ENCODE measurements at places on chromosomes 7 and 10. TPM values are rescaled to one million over a fixed set of nuclear protein-coding genes. Genes with fewer than 3 reads are reported as not detected.
A peak's percentile ranks its signal among the peaks of the same experiment; 100 is the strongest.

The TMEM213 gene
- not detected for polyA plus RNA-seq

The SND1 gene
- 203 TPM for polyA plus RNA-seq

The TMEM184A gene
- polyA plus RNA-seq = 0.38 TPM

The CPXM2 gene
- polyA plus RNA-seq = 14.4 TPM

The CYP2W1 gene
- not detected for polyA plus RNA-seq

The VDAC2 gene
- polyA plus RNA-seq = 149 TPM

The CRPPA gene
- polyA plus RNA-seq = 0.39 TPM

The INMT gene
- 1.3 TPM for polyA plus RNA-seq

The SORCS1 gene
- 0.01 TPM for polyA plus RNA-seq

The OPN4 gene
- polyA plus RNA-seq = not detected

The TFEC gene
- not detected for polyA plus RNA-seq

The BBS9 gene
- polyA plus RNA-seq = 6.5 TPM

GRCh38 chr10:51716981-51717380 is 17.6 kb upstream of the CSTF2T start:
- DNase-seq = no peak

- no peak for DNase-seq
These were observed 303.0 kb downstream of the ARL4A start for GRCh38 chr7:12990440-12990839.

- DNase-seq = no peak
These were observed 12.3 kb downstream of the STX1A start for GRCh38 chr7:73707045-73707631.

DNA sequence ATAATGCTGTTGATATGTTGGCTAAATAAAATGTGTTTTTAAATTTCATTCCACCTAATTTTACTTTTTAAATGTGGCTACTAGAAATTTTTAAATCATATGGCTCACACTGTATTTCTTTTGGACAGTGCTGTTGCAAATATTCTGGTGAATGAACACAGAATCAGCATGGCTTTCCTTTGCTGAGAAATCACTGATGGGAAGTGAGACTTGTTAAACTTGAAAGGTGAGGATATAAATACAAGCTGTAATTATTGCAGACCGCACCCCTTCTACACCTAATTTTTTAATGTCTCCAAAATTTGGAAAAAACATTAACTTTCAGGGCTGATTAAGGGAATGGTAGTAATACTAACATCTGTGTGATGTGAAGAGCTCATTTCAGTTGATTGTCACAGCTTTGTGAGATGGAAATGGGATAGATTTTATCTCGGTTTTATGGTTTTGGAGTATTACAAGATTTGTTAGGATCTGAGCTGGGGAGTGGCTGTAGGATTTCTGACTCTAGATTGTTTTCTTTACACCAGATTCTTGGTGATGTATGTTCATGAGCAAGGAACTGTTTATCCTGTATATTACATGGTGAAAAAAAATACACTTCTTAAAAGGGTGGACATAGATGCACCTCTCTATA is 1.3 kb downstream of the MIOS start:
- no peak for DNase-seq

GRCh38 chr7:24739306-24739705 is 18.0 kb downstream of the GSDME start:
- no peak for DNase-seq

DNA sequence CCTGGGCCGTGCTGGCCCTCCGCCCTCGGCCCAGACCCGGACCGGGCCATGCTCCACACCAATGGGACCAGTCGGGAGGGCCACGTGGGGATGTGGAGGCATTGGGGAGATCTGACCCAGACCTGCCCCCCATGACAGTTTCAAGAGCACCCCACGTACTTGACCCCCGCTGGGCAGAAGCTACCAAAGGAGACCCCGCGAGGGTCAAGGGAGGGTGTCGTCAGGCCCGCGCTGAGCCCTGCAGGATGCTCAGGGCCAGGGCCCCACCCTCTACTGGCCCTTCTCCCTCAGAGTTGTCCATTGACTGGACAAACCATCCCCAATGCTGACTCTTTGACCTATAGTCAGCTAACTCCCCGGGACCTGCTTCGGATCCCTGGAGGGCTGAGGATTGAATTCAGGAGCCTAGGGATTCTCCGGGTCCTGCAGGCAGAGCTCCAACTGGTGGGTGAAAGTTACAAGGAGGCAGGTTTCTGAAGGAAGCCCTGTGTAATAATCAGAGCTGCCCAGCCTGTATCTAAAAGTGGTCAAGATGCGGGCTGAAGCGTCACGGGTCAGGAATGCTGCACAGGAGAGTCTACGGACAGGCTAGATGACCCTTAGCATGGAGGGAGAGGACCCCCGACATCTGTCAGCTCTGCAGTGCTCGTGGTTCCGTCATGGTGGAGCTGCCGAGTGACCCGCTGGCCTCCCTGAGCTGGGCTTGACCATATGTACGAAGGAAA is 498 bp upstream of the CALHM2 start:
- DNase-seq = no peak

GRCh38 chr10:82888809-82889455 is 1013.9 kb downstream of the NRG3 start:
- DNase-seq = no peak

GRCh38 chr10:86411852-86412560 is 45.4 kb upstream of the GRID1 start:
- no peak for DNase-seq

DNA sequence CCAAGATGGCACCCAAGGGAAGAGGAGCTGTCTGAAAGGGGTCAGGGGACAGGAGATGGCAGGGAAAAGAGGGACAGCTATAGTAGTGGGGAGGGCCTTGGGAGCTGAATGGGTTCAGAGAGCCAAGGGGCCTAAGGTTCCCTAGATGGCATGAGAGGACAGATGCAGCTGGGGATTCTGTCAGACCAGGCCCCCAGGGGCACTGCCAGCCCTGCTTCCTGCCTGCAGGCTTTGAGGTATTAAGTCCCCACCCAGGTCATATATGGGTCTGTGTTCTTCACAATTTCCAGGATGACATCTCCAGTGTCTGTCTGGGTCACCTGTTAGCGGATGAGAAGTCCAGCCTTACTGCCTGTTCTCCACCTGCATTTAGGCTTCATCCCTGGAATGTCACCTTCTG is 56.7 kb downstream of the NEURL1 start:
- DNase-seq = no peak

- DNase-seq = peak; percentile 47
These were observed 13.9 kb downstream of the CROT start for GRCh38 chr7:87359366-87359765.

- DNase-seq = no peak
These were observed 4.9 kb upstream of the FOXL3 start for GRCh38 chr7:284762-285722.

- no peak for DNase-seq
These were observed 409.4 kb downstream of the GATA3 start for GRCh38 chr10:8463853-8464252.

DNA sequence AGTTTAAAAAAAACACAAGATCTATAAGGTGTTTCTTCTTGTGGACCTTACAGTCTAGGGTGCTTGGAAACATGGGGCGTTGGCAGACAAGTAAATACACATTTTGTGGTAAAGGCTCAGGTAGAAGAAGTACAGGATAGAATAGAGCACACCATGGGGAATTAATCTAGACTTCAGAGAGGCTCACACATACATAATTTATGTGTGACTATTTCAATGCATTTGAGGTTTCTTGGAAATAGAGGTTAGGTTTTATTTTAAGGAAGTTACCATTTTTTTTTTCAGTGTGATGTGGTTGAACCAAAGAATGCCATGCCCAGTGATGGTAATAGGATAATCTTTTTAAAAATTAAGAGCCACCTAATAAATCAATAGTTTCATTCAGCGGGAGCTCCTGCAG is 12.8 kb downstream of the CFTR start:
- DNase-seq = no peak

GRCh38 chr7:149750122-149750845 is 23.1 kb downstream of the ZNF467 start:
- no peak for DNase-seq

GRCh38 chr7:88106434-88106833 is 113.4 kb downstream of the SRI start:
- DNase-seq = no peak

GRCh38 chr7:133724694-133725093 is 402.4 kb upstream of the LRGUK start:
- DNase-seq = no peak

DNA sequence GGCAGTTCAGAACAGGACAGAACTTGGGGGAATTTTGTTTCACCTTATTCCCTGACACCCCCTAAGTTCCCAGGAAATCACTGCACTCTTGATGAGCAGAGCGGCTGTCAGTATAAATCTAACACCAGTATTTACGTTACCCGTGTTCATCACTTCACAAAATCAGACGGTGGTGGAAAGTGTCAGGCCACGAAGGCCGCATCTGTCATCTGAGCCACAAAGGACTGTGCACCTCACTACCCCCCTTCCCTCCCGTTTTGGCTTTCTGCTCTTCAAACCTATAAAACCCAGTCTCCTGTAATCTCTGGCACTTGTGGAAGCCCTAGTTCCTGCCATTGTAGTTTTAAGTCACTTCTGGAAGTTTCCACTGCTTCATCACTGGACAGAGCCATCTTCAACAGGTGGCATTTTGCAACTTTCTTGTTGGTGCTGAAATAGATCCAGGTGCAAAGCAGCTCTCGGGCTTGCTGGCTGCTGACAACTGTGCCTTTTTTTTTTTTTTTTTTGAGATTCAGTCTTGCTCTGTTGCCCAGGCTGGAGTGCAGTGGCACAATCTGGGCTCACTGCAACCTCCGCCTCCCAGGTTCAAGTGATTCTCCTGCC is 9.5 kb downstream of the ZFAND2A start:
- no peak for DNase-seq

- DNase-seq = no peak
These were observed 29.2 kb downstream of the FAM3C start for GRCh38 chr7:121366852-121367431.

DNA sequence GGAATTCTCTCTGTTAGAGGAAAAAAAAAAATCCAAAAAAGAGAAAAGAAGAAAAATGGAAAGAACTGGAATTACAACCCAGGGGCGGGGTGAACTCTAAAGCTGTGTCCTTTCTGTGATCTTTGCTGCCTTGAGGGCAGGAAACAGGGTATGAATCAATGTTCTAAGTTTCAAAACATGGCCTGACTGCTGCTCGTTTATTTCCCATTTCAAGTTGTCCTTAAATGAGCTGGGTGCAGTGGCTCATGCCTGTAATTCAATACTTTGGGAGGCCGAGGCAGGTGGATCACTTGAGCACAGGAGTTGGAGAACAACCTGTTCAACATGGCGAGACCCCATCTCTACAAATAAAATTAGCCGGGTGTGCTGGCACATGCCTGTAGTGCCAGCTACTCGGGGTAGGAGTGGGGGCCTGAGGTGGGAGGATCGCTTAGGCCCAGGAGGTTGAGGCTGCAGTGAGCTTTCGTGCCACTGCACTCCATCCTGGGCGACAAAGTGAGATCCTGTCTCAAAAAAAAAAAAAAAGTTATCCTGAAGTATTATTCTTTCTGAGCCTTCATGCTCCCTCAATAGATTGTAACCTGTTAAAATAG is 24.7 kb upstream of the TFAM start:
- no peak for DNase-seq

- DNase-seq = no peak
These were observed 102.0 kb downstream of the FAM53B start for GRCh38 chr10:124642088-124642710.

- no peak for DNase-seq
These were observed 35.5 kb downstream of the RSBN1L start for GRCh38 chr7:77731716-77732115.

- DNase-seq = no peak
These were observed 160.0 kb downstream of the SLIT1 start for GRCh38 chr10:97025613-97026242.

GRCh38 chr10:97149079-97149531 is 36.7 kb downstream of the SLIT1 start:
- DNase-seq = no peak

GRCh38 chr7:25940086-25940906 is 211.7 kb upstream of the NFE2L3 start:
- DNase-seq = no peak

DNA sequence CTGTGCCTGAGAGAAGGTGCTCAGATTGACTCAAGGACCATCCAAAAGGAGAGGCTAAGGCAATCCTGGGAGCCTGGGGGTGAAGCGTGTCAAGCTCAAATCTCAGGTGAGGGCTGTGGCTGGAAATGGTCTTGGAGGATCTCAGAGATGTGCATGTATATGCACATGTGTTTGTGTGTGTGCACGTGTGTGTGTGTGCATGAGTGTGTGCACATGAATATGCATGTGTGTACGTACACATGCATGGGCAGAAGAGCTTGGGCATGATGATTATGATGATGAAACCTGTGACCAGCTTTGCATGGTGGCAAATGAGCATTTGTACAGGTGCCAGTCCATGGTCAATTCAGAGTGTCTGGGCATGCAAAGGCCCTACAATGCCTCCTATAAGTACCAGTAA is 326.6 kb downstream of the CXCL12 start:
- DNase-seq = no peak

- DNase-seq = no peak
These were observed 9.4 kb downstream of the NUB1 start for GRCh38 chr7:151351027-151351426.

- no peak for DNase-seq
These were observed 118.5 kb downstream of the NKX6-2 start for GRCh38 chr10:132667342-132668047.

- DNase-seq = no peak
These were observed 70.0 kb downstream of the SEMA3C start for GRCh38 chr7:80848841-80849240.

DNA sequence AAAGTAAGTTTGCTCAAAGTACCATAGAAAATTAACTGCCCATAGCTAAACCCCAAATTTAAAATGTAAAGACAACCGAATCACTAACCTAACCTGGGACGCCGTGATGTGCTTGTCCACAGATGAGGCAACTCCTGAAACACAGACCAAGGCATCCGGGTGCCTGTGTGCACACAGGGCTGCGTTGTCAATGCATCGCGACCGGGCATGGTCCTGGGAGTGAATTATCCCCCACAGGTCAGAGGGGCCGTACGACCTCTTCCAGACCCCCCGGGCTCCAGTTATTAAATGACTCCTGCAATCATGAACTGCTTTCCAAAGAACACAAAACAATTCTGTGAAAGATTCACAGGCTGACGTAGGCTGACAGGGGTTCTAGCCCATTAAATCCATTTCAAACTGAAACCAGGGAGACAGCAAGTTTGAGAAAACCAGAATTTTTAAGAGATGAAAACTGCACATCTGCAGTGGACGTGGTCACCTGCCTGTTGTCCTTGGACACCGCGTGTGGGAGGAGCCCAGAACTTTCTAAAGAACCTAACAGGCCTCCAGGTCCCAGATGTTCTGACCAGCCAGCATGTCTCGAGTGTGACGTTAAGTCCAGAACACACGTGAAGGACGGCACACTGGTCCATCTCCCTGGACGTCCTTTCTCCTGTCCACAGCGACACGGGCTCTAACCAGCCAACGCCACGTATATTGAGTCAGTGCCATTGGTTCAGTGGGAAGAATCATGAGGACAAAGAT is 297.8 kb downstream of the DNAJB6 start:
- DNase-seq = no peak

GRCh38 chr10:130224228-130224627 is 88.0 kb downstream of the GLRX3 start:
- no peak for DNase-seq

DNA sequence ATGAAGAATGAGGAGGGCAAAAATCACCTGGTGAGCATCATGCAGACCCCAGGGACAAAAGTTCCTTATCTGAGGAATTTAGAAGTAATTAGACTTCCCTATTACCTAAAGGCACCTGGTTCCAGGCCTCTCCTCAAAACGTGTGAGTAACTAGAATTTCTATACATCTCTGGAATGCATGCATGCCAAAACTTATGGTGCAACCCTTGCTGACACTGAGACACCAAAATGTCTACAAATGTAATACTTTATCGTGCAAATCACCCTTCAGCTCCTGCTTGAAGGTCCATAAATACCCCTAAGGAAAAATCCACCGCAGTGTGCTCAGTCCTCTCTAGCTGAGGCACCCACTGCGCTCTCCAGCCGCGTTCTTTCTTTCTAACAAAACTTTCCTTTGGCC is 84.2 kb downstream of the PAXIP1 start:
- DNase-seq = no peak

Measured in BJ (cell line).